ENCODE measurements at places on chromosomes 6 and 20.

DNA sequence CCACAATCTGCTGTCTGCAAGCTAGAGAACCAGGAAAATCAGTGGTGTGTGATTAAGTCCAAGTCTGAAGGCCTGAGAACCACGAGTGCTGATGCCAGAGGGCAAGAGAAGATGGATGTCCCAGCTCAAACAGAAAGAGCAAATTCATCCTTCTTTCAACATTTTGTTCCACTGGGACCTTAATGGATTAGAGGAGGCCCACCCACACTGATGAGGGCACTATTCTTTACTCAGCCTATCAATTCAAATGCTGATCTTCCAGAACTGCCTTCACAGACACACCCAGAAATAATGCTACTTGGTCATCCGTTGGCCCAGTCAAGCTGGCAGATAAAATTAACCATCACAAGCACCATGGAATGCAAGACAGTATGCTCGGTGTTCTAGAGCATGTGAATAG, 226.6 kb upstream of the SASH1 start:
- H3K27me3 ChIP-seq = no peaks in the 10 kb centered on the region
- DNase-seq = no peak

DNA sequence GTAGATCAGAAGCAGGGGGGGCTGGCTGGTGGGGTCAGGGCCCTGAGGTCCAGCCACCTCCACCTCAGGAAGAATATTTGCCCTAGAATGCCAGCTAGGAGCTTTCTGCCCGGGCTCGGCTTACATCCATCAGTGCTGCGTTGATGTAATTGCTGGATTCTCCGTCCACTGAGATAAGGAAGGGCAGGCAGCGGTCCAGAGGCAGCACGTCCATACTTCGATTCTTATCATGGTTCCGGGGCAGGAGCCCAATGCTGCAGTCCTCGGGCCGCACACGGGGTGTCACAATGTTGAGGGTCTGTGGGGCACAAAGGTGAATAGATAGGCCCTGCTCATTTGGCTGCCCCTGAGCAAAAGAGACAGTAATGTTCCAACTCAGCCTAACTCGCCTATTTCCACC, 483.8 kb upstream of the CHD6 start:
- H3K4me1 ChIP-seq = no peaks in the 10 kb centered on the region
- H3K36me3 ChIP-seq = no peaks in the 10 kb centered on the region
- H3K27me3 ChIP-seq = no peaks in the 10 kb centered on the region
- H3K27ac ChIP-seq = no peak overlapping the region

DNA sequence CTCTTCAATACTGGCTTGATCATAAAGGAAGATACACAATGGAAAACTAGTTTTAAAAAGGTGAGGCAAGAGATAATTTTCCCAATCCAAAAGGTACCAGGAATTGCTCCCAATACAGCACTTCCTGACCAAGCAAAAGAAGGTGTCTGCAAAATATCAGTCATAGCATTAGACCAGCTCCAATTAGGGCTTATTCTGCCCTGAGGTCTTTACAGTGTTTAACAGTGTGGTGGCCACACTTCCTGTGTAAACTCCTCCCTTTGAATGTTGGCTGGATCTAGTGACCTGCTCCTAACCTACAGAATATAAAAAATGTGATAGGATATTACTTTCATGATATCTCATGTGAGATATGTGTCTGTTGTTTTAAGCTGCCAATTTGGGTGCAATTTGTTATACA, 57.1 kb upstream of the BTN3A2 start:
- H3K4me1 ChIP-seq = no peaks in the 10 kb centered on the region
- no peak for DNase-seq
- no peak overlapping the region for H3K27ac ChIP-seq
- no peak overlapping the region for H3K4me3 ChIP-seq
- no peaks in the 10 kb centered on the region for H3K27me3 ChIP-seq

- H3K27me3 ChIP-seq = no peaks in the 10 kb centered on the region
- DNase-seq = no peak
- no peaks in the 10 kb centered on the region for H3K4me1 ChIP-seq
Measured at GRCh38 chr20:58706150-58706892, 13.7 kb downstream of the NPEPL1 start.

Measured in breast epithelium (tissue), 4 donors.